ENCODE measurements at places on chromosomes 1 and 21. TPM values are rescaled to one million over a fixed set of nuclear protein-coding genes. Genes with fewer than 3 reads are reported as not detected.

SLC9C2 gene
- total RNA-seq = not detected

PUM1 gene
- 92.3 TPM for total RNA-seq

LRRN2 gene
- total RNA-seq = not detected

MTX1 gene
- total RNA-seq = 65.3 TPM

PCAT6 gene
- not detected for total RNA-seq

HSF2BP gene
- total RNA-seq = 11.9 TPM

TIAM1 gene
- 5.2 TPM for total RNA-seq

GRCh38 chr1:6842301-6842700 lies 57.0 kb downstream of the CAMTA1 start:
- H3K27me3 ChIP-seq = no peaks in the 10 kb centered on the region
- no peak overlapping the region for H3K4me3 ChIP-seq
- no peak for DNase-seq
- no peak overlapping the region for H3K27ac ChIP-seq
- H3K4me1 ChIP-seq = no peaks in the 10 kb centered on the region

GRCh38 chr1:179313004-179313403 lies 19.4 kb downstream of the SOAT1 start:
- no peaks in the 10 kb centered on the region for H3K4me1 ChIP-seq
- no peak overlapping the region for H3K27ac ChIP-seq
- H3K27me3 ChIP-seq = no peaks in the 10 kb centered on the region
- H3K4me3 ChIP-seq = no peak overlapping the region
- no peak for DNase-seq

GRCh38 chr1:3197781-3198316 lies 128.8 kb downstream of the PRDM16 start:
- H3K4me1 ChIP-seq = peaks cover 1% of the 10 kb centered on the region
- H3K27ac ChIP-seq = no peak overlapping the region
- H3K4me3 ChIP-seq = no peak overlapping the region
- H3K36me3 ChIP-seq = no peaks in the 10 kb centered on the region

- H3K27me3 ChIP-seq = no peaks in the 10 kb centered on the region
- peak overlapping the region; percentile 39 for H3K27ac ChIP-seq
- H3K4me3 ChIP-seq = no peak overlapping the region
Observed at GRCh38 chr1:245046769-245047168, 108.0 kb upstream of the KIF26B start.

DNA sequence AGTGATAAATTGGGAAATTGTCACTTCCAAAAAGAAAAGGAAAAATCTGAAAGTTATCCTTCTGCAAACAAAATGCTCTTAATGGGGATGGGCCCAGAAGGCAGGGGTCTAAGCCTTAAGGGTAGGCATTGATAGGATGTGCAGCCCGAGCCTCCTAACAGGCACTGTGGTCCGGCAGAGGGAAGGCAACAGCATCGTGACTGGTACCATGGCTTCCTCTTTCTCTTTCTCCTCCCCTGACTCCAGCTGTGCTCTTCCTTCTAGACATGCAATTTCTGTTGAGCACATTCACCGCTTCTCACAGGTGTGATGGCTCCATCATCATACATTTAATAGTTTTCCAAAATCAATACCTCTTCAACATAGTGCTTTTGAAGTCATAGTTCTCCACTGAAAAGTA lies 91.5 kb downstream of the SELENOF start:
- no peaks in the 10 kb centered on the region for H3K36me3 ChIP-seq
- no peak overlapping the region for H3K4me3 ChIP-seq
- H3K27me3 ChIP-seq = no peaks in the 10 kb centered on the region
- H3K4me1 ChIP-seq = peaks cover 32% of the 10 kb centered on the region

- peaks cover 26% of the 10 kb centered on the region for H3K4me1 ChIP-seq
- H3K27me3 ChIP-seq = no peaks in the 10 kb centered on the region
- H3K4me3 ChIP-seq = no peak overlapping the region
- H3K36me3 ChIP-seq = no peaks in the 10 kb centered on the region
Observed at GRCh38 chr1:226677027-226678020, 61.8 kb downstream of the ITPKB start.

GRCh38 chr1:93774707-93775106 lies 93.1 kb upstream of the BCAR3 start:
- no peaks in the 10 kb centered on the region for H3K36me3 ChIP-seq
- H3K27ac ChIP-seq = no peak overlapping the region
- no peaks in the 10 kb centered on the region for H3K4me1 ChIP-seq
- no peak for DNase-seq

GRCh38 chr1:6918925-6919511 lies 133.8 kb downstream of the CAMTA1 start:
- H3K4me3 ChIP-seq = no peak overlapping the region
- H3K27me3 ChIP-seq = no peaks in the 10 kb centered on the region
- no peaks in the 10 kb centered on the region for H3K4me1 ChIP-seq
- H3K27ac ChIP-seq = no peak overlapping the region
- DNase-seq = no peak

DNA sequence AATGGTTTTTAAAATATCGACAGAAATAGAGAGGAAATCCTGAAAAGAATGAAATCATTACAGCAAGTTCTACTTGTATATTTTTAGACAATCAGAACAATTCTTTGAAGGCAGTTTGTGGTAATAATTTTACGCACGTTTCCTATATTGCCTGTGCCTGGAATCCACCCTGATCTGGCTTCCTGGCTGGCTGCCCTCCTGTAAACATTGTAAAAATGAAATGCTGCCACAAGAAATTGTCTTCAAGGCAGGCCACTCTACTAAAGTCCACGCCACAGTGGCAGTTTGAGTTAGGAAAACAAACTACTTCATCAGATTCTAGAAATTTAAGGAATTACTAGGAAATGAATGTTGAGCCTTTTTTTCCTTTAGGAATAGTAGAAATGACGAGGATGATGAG lies 454.5 kb upstream of the NR5A2 start:
- no peak overlapping the region for H3K4me3 ChIP-seq
- H3K36me3 ChIP-seq = no peaks in the 10 kb centered on the region
- DNase-seq = no peak

DNA sequence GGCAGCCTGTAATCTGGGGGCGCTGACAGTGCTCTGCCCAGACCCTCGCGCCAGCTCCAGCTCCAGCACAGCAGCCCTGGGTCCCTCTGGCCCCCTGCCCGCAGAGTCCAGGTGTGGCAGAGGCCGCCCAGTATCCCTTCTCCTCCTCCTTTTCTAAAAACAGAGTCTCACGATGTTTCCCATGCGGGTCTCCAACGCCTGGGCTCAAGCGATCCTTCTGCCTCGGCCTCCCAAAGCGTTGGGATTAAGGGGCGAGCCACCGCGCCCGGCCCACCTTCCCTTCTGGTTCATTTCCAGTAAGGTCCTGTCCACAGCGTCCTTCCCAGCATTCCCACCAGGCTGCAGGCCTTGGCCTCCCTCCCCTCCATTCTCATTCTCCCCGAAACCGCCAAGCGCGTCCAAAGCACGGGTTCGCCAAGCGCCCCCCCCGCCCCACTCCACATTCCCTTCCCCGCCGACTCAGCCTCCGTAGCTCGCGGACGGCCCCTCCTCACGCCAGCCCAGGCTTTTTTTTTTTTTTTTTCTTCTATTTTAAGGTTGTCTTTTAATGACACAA lies 2.0 kb upstream of the PCBP3 start:
- no peak overlapping the region for H3K4me3 ChIP-seq
- H3K36me3 ChIP-seq = no peaks in the 10 kb centered on the region
- H3K27me3 ChIP-seq = 0 out of 2 replicates have a peak, but pooled peaks cover 2% of the 10 kb centered on the region
- H3K27ac ChIP-seq = no peak overlapping the region

- H3K36me3 ChIP-seq = no peaks in the 10 kb centered on the region
- no peak for DNase-seq
- no peaks in the 10 kb centered on the region for H3K27me3 ChIP-seq
- H3K27ac ChIP-seq = peak overlapping the region; percentile 10
- peaks cover 17% of the 10 kb centered on the region for H3K4me1 ChIP-seq
- H3K4me3 ChIP-seq = no peak overlapping the region
Observed at GRCh38 chr1:211667065-211667617, 8.3 kb downstream of the NEK2 start.

DNA sequence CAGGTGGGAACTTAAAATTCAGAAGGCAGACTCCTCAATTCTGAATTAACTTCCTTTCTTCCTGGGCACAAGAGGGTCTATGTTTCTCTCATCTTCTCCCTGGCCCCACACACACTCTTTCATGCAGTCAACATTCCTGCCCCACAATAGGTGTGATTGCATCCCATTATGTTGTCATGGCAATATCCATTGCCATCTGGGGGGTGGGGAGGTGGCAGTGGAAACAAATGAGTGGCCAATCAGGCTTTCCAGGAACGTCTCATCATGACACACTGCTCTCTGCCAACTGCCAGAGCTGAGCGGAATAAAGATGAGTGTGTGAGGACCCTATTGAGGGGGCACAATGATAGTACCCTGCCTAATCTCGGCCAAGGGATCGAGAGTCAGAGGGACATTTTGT lies 80.4 kb downstream of the KCND3 start:
- no peaks in the 10 kb centered on the region for H3K27me3 ChIP-seq
- H3K36me3 ChIP-seq = no peaks in the 10 kb centered on the region
- H3K4me1 ChIP-seq = no peaks in the 10 kb centered on the region
- H3K27ac ChIP-seq = no peak overlapping the region
- no peak overlapping the region for H3K4me3 ChIP-seq

DNA sequence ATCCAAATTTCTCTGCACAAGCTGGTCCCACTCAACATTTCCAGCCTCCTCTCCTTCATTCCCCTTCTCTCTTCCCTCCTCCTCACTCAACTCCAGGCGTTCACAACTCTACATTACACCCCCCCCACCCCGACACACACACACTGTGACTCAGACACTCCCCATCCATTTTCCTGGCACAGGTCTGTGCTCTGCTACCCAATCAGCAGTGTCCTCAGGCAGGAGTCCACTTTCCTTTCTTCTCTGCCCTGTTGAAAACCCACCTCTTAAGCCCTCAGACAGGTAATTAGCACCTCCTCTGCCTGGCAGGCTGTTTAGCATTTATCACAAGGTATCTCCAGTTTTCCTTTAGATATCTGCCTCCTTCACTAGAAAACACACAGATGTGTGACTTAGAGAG lies 8.8 kb upstream of the LMX1A start:
- no peaks in the 10 kb centered on the region for H3K4me1 ChIP-seq
- H3K36me3 ChIP-seq = no peaks in the 10 kb centered on the region
- no peak for DNase-seq
- H3K4me3 ChIP-seq = no peak overlapping the region
- no peak overlapping the region for H3K27ac ChIP-seq
- H3K27me3 ChIP-seq = no peaks in the 10 kb centered on the region

- no peak overlapping the region for H3K27ac ChIP-seq
- H3K27me3 ChIP-seq = no peaks in the 10 kb centered on the region
- peaks cover 44% of the 10 kb centered on the region for H3K4me1 ChIP-seq
Observed at GRCh38 chr1:172497230-172497629, 35.7 kb upstream of the SUCO start.

GRCh38 chr1:223039990-223040389 lies 103.1 kb downstream of the TLR5 start:
- peaks cover 4% of the 10 kb centered on the region for H3K4me1 ChIP-seq
- no peaks in the 10 kb centered on the region for H3K27me3 ChIP-seq
- H3K36me3 ChIP-seq = no peaks in the 10 kb centered on the region
- H3K4me3 ChIP-seq = no peak overlapping the region

GRCh38 chr1:19730793-19731192 lies 66.1 kb downstream of the HTR6 start:
- H3K4me3 ChIP-seq = no peak overlapping the region
- no peaks in the 10 kb centered on the region for H3K27me3 ChIP-seq
- no peak overlapping the region for H3K27ac ChIP-seq

DNA sequence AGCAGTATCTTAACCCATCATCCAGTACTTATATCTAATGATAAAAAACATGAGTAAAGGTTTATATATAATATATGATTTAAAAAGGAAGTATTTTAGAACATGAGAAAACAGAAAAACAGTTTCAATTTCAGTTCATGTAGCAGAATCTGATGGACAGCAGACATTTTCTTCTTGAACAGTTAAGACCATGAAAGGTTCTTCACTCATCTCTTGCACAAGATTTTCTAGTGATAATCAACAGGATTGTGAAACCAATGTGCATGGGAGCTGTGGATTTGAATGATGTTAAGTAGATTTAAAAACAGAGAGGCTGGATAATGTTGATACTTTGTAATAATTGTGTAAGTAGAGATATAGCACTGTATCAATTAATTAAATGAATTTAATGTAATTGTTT lies 1297.6 kb downstream of the BRINP3 start:
- no peaks in the 10 kb centered on the region for H3K4me1 ChIP-seq
- H3K27me3 ChIP-seq = no peaks in the 10 kb centered on the region
- no peaks in the 10 kb centered on the region for H3K36me3 ChIP-seq
- H3K4me3 ChIP-seq = no peak overlapping the region
- no peak for DNase-seq

DNA sequence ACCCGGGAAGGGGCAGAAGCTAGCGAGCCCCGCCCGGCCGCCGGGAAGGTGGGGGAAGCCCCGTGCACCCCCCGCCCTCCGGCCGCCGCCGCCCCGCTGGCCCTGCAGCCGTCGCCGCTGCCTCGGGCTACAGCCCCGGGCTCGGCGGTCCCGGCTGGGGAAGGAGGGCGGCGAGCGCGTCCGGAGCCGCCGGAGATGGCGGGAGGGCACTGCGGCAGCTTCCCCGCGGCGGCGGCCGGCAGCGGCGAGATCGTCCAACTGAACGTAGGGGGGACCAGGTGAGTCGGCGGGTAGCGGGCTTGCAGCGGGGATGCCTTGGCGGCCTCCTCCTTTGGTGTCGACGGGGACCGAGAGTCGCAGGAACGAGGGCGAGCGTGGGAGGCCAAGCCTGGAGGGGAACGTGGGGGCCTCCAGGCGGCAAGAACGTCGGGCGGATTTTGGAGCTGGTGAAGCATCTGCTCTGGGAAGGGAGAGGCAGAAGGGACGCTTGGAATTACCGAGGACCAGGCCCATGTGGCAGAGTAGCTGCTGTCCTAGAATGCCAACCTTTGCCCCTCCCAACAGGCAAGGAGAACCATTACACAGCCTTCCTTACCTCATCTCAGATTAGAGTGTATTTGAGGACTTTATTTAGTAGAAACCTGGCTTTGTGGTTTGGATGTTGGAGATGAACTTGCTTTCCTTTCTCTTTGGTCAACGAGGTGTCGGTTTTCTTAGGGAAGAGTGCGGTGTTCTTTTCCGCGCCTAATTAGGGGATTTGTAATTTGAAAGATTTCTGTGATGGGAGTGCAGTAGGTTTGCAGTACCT lies 591 bp downstream of the KCTD3 start:
- peaks cover 24% of the 10 kb centered on the region for H3K4me1 ChIP-seq
- no peaks in the 10 kb centered on the region for H3K27me3 ChIP-seq
- DNase-seq = peak; percentile 70
- peak overlapping the region; percentile 70 for H3K4me3 ChIP-seq
- peak overlapping the region; percentile 99 for H3K27ac ChIP-seq
- no peaks in the 10 kb centered on the region for H3K36me3 ChIP-seq

GRCh38 chr1:100382657-100383056 lies 30.4 kb downstream of the CDC14A start:
- no peaks in the 10 kb centered on the region for H3K27me3 ChIP-seq
- no peaks in the 10 kb centered on the region for H3K4me1 ChIP-seq
- no peak overlapping the region for H3K4me3 ChIP-seq
- H3K27ac ChIP-seq = no peak overlapping the region
- no peaks in the 10 kb centered on the region for H3K36me3 ChIP-seq

All from Caco-2 (cell line).